Fibroblast of the aortic adventitia (primary cell): ENCODE measurements at places on chromosomes 5 and 9.

- no peak for DNase-seq
Measured at GRCh38 chr9:16221366-16221765, 649.1 kb downstream of the BNC2 start.

DNA sequence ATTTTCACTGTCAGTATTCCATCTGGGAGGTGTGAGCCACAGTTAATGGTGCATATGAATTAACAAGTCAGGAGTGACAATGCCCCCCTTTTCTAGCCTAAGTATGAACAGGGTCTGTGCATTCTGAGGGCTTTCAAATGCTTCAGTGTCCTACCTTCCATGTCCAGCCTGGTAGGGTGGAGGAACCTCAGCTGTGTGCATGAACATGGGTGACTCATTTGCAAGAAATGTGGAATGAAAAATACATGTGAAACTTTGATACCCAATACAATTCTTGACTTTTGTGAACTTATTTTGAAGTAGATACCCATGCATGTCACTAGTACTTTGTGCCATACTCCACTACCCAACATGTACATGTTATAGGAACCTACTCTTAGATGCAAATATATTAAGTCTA, 375.8 kb downstream of the SEMA5A start:
- no peak for DNase-seq

- no peak for DNase-seq
Measured at GRCh38 chr5:170560938-170561337, 57.1 kb downstream of the KCNIP1 start.

DNA sequence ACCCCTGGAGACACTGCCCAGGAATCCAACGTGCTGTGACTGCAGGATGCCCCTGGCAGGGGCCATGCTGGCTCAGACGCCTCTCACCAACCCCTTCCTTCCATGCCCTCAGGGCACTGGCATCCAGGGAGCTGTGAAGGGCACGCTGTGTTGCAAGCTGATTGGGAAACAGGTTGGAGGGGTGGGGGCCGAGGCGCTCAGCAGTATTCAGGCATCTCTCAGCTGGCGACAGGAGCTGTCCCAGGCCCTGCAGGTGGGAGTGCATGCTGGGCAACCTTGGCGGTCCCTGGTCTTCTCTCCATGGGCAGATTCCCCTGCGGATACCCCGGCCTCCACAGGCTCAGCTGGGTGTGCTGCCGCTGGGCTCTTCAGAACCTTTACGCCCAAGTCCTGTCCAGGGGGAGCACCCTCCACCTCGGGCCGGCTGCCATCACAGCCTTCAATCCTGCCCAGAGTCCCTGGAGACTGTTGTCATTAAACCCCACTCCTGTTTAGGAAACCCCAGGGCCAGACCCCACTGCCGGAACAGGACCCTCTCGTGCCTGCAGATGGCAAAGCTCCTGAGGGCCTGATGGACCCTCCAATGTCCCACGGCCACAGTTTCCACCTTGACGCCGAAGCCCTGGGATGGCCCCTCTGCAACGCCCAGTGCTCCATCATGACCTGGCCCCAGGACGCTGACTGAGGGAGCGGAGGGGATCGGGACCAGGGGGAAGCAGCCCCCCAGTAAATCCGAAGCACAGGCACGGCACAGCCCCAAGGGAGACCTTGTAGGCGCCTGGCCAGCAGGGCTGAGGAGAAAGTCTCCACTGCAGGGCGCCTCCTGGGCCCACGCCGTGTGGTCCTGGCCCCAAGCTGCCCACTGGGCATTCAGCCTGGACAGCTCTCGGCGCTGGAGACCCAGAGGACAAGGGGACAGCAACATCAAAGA, 9.3 kb downstream of the TPPP start:
- DNase-seq: no peak

GRCh38 chr5:66769839-66770617, 173.8 kb downstream of the MAST4 start:
- DNase-seq: peak; percentile 8

GRCh38 chr5:58505971-58506640, 14.9 kb downstream of the GAPT start:
- no peak for DNase-seq

GRCh38 chr9:88872192-88872946, 118.9 kb upstream of the S1PR3 start:
- no peak for DNase-seq

DNA sequence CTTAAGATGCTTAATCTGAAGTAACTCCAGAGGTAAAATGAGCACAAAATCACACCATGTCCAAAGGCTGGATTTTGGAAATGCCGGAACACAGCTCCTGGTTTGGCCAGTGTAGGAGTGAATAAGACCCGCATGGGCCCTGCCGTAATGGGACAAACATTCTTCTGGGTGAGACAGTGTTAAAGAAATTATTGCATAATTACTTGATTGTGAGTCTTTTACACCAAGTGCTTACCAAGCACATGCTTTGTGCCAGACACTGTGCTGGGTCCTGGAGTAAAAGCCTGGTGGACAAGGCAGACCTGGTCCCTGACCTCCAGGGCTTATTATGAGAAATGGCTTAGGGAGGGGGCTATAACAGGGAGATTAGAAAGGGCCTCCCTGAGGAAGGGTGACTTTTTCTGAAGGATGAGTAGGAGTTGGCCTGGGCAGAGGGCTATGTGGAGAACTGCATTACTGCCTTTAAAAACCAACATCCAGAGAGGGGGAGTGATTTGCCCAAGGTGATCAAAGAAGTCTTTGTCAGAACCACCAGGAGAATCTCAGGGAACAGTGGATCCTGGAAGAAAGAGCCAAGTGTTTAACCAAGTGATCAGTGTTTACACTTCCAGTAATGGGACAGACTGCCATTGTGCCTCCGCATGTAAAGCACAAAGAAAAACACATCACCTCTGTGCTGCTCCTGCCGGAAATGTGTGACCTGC, 3.5 kb downstream of the PDE6A start:
- no peak for DNase-seq

DNA sequence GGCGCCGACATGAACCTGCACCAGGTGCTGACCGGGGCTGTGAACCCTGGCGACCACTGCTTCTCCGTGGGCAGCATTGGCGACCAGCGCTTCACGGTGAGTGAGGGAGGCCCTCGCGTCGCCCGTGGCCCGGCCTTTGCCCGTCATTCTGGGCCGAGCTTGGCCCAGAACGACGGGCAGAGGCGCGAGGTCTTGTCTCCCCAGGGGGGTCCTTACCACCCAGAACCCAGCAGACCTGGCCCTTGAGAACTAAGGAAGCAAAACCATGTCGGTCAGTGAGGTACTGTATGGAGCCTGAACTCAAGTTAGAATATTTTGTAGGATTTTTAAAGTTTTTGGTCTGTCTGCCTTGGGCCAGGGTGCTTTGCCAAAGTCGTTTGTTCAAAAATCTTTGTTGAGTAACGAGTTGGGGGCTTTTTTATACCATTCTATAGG, 691 bp downstream of the DMXL1 start:
- no peak for DNase-seq

GRCh38 chr5:109713453-109713852, 23.7 kb downstream of the MAN2A1 start:
- DNase-seq: no peak

- peak; percentile 10 for DNase-seq
Measured at GRCh38 chr9:136191099-136191959, 13.6 kb downstream of the LHX3 start.

DNA sequence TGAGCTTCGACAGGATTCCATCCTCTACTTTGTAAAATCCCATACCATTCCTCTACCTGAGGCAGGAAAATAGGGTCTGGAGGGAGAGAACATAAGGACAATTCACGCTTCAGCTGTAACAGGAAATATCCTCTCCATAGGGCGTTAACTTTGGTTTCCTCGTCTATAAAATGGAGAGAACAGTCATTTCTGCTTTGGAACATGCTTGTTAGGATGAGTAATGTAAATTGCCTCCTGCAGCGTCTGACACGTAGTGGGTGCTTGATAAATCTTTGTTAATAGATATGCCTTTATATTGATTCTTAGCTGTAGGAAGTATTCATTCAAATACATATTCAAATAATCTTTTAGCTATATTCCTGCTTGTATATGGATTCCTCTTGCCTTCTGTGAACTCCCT, 711 bp upstream of the SUB1 start:
- no peak for DNase-seq

- no peak for DNase-seq
Measured at GRCh38 chr5:130158036-130158435, 253.8 kb downstream of the CHSY3 start.

DNA sequence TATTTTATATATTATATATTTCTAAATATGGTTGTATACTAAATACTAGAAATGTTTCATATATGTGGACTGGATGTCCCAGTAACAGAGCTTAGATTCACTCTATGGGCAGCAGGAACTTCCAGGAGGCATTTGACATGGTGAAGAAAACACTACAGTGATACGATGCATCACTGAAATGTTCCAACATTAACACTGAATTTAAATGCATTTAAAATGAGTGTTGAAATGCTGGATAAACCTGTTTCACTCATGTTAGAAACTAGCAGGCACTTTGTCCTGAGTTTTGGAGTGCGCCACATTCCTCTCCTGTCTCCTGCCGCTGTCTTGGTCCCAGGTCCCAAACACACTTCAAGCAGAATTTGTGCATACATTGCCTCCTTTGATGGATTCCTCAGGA, 237.8 kb upstream of the NFIL3 start:
- DNase-seq: no peak

DNA sequence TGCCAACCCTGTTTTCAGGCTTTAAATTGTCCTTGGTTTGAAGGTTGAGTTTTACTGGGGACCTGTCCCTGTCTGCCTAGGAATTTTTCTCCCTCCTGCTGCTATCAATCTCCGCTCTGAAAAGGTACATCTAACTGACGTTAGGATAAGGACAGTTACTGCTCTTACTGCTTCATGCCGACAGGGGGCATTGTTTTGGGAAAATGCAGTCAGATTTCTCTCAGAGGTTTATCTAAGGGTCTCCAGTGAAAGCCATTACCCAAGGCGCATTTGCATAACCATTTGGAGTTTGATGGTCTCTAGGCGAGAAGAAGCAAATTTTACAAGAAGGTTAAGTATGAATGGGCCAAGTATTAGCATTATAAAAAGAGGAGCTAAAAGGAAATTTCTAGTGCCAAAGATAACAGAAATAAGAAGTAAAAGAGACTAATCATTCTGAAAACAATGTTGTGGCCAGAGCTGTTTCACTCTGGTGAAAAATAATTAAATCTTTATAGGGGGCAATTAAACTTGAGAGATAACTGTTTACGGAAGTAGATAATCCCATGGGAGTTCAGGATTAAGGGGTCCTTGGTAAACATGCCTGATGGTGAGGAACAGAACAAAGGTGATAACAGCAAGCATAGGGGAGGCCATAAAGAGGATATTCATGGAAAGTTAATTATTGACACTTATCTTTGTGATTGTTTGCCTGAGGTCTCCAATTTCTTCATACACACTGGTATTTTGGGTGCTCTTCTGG, 605.0 kb downstream of the MTRR start:
- DNase-seq: no peak

DNA sequence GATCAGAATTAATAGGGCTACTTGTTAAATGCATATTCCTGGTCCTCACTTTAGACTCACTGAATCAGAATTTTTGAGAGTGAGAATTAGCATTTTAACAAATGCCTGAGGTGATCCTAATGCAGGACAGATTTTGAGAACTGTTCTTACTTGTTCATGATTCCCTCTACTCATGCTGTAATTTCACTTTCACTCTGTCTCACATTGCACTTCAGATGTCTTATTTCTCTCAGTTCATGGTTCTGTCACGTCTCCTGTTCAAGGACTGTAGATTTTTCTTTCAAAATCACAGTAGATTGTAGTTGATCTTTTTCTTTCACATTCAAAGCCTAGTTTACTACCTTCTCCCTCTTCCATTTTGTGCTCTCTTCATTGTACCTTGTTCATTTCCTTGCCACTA, 54.3 kb downstream of the ADGRV1 start:
- no peak for DNase-seq

DNA sequence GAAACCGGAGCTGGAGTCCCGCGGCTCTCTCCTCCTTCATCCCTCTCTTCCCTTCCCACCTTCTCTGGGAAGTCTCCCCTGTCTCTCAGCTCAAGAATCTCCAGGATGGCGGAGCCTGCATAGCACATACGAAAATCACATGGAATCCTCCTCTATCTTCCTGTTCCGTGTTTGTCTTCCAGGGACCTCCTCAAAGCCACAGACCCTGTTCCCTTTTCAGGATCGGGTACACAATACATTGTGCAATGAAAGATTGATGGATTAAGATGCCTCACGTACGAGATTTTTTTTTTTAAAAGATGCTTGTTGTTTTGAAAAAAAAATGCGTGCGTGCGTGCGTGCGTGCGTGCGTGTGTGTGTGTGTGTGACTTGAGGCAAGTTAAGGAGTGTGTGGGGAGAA, 46.6 kb upstream of the OLFM1 start:
- no peak for DNase-seq

GRCh38 chr5:95044096-95044495, 240.8 kb downstream of the MCTP1 start:
- DNase-seq: no peak

- DNase-seq: no peak
Measured at GRCh38 chr9:29211003-29211579, 1637.8 kb upstream of the C9orf72 start.

- DNase-seq: no peak
Measured at GRCh38 chr9:120592210-120592609, 12.2 kb upstream of the CDK5RAP2 start.

DNA sequence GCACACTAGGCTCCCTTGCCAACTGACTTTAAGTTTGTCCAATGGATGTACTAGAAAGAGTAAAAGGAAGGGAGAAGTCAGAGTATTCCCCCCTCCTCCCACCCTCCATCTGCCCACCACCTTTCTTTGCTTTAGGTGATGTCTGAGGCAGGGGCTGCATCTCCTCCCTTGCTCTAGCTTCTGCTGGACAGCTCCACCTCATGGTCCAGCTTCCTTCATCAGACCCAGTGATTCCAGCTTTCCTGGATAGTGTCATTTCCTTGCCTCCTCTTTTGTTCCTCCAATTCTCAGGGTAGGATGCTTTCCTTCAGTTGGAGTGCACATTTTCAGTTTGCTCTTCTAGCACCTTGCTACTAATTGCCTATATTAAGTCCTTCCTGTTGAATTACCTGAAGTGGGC, 67.4 kb downstream of the RAD23B start:
- no peak for DNase-seq

DNA sequence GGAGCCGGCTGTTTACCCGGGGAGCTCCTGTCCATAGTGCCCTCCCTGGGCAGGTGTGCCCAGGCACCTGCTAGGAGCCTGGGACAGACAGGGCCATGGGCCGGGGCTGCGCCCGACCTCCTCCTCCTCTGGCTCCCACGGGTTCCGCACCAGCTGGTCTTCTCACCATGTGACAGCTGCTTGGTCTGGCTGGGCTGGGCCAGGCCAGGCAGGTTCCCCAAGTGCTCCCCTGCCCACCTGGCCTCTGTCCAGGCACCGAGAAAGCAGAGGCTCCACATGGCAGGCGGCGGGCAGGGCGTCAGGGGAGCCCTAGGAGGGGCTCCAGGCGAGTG, 60.0 kb downstream of the OLFM1 start:
- no peak for DNase-seq

DNA sequence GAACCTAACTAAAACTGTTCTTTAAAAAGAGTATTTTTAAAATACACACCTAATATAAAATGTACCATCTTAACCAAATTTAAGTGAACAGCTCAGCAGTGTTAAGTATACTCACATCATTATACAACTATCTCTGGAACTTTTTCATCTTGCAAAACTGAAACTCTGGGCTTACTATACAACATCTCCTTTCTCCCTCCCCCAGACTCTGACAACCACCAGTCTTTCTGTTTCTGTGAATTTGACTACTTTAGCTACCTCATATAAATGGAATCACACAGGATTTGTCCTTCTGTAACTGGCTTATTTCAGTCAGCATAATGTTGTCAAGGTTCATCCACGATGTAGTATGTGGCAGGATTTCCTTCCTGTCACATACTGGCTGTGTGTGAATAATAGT, 93.5 kb downstream of the FOXD1 start:
- no peak for DNase-seq

GRCh38 chr5:10633271-10634049, 69.6 kb downstream of the ANKRD33B start:
- no peak for DNase-seq

- no peak for DNase-seq
Measured at GRCh38 chr9:108486831-108487230, 369.0 kb downstream of the ACTL7B start.
